ENCODE measurements at places on chromosomes 6 and 20.

GRCh38 chr6:41732591-41733359 is 2.6 kb downstream of the TFEB start:
- DNase-seq, result no peak

DNA sequence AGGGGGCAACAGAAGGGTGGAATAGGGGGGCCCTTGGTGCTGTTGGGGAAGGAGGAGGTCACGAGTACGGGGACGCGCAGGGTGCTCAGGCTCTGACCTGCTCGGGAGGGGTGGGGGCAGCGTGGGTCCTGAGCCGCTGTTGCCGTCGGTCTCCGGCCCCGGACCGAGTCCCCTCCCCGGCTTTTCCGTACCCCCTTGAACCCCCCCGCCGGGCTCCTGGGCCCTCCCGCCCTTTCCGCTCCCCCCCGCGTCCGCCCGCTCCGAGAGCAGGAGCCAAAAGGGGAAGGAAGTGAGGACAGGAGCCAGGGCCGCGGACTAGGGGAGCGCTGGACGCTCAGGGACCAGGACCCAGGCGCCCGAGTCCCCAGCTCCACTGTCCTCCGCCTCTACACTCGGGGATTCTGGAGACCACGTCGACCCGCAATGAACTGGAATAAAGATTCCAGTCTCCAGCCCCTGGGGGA is at the start of gene RGL2:
RGL2 (minus strand) TSS at position 170 of the 464 bp plus-strand sequence. CDS start 332 bp downstream, outside the sequence.
- DNase-seq, result no peak

GRCh38 chr6:122323361-122323760 is 76.1 kb upstream of the HSF2 start:
- no peak for DNase-seq

- no peak for DNase-seq
These were observed 87.1 kb downstream of the COL19A1 start for GRCh38 chr6:69953491-69953890.

DNA sequence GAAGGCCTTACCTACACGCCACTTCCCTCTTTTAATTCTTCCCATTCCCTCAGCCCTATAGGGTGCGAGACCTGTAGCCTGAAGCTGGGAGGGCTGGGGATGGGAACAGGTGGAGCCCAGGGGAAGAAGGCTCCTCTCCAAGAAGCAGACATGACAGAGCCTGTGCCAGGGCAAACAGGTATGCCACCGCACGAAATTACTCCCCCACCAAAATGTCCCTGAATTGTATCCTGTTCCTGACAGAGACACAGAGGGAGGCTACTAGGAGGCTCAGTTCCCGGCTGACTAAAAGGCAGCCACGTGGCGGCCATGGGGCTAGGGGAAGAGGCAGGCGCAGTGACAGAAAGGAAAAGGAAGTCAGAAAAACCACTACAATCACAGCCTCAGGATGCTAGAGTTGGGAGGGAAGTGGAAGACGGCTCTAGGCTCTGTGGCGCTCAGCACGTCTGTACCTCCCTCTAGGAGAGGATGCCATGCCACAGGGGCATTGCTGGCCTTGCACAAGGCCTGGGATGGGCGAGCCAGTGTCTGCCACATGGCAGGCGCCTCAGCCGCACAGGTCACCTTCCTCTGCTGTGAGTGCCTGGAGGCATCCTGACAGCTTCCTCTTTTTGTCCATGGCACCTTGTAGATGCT is 27.7 kb downstream of the TFEB start:
- DNase-seq, result no peak

GRCh38 chr6:80003826-80004172 is 650 bp upstream of the TTK start:
- DNase-seq, result no peak
